ENCODE measurements at places on chromosomes 11 and 22.

GRCh38 chr11:117691218-117691514 lies 105.8 kb downstream of the DSCAML1 start:
- DNase-seq: no peak

DNA sequence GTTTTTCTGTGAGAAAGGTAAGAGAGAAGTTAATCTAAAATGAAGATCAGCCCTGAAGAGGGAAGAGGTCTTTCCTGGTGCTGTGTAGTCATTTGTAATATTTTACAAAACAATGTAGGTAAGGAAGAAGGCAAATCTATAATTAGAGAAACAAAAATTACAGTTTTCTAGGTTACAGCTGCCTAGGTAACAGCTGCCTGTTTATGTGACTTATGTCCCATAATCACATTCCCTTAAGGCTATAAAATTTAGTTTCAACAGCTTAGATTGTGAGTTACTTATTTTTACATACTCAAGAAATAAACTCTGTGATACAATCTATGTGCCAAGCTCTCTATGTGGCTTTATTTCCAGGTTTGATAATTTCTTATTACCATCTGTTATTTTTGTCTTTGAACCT lies 19.8 kb downstream of the LUZP2 start:
- DNase-seq: no peak

DNA sequence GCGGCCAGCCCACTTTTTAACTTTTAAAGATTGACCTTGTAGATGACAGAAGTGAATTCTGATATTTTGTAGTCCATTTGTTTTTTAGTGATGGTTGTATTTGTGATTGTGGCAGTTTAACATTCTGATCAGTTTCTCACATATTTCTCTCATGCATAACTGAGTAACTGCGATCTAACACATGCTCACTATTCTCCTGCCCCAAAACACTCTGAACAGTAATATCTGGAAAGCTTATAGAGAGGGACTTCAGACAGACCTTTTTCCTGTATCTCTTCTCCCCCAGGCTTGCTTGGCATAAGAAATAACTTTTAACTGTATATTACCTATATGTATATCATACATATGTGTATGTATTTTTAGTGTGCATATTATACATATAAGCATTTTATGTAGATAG lies 37.3 kb upstream of the MYO18B start:
- DNase-seq: no peak

GRCh38 chr11:107840129-107840484 lies 18.5 kb downstream of the SLC35F2 start:
- no peak for DNase-seq

DNA sequence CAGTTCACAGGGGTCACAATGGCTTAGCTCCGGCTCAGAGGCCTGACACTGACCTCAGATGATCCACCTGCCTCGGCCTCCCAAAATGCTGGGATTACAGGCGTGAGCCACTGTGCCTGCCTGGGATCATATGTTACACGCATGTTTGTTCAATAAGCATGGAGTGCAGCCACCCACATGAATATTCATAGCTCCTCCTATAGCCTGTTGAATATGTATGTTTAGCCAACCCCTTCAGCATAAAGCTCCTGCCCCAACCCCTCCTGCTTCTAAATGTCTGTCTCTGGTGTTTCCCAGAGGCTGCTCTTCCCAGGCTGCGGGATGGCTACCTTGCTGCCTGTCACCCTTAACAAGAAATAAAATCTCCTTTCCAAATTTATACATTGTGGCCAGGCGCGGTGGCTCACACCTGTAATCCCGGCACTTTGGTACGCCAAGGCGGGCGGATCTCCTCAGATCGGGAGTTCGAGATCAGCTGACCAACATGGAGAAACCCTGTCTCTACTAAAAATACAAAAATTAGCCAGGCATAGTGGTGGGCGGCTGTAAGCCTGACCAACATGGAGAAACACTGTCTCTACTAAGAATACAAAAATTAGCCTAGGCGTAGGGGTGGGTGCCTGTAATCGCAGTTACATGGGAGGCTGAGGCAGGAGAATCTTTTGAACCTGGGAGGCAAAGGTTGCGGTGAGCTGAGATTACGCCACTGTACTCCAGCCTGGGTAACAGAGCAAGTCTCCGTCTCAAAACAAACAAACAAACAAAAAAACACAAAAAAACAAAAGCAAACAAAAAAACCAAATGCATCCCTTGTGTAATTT lies 1.1 kb upstream of the APOBEC3F start:
- no peak for DNase-seq

- no peak for DNase-seq
Measured at GRCh38 chr22:49321477-49322055, 506.1 kb downstream of the BRD1 start.

GRCh38 chr11:503179-503981 lies 3.7 kb downstream of the RNH1 start:
- no peak for DNase-seq

GRCh38 chr22:21051145-21051830 lies 5.5 kb downstream of the LRRC74B start:
- DNase-seq: no peak

- no peak for DNase-seq
Measured at GRCh38 chr11:122202951-122203456, 87.0 kb upstream of the BLID start.

DNA sequence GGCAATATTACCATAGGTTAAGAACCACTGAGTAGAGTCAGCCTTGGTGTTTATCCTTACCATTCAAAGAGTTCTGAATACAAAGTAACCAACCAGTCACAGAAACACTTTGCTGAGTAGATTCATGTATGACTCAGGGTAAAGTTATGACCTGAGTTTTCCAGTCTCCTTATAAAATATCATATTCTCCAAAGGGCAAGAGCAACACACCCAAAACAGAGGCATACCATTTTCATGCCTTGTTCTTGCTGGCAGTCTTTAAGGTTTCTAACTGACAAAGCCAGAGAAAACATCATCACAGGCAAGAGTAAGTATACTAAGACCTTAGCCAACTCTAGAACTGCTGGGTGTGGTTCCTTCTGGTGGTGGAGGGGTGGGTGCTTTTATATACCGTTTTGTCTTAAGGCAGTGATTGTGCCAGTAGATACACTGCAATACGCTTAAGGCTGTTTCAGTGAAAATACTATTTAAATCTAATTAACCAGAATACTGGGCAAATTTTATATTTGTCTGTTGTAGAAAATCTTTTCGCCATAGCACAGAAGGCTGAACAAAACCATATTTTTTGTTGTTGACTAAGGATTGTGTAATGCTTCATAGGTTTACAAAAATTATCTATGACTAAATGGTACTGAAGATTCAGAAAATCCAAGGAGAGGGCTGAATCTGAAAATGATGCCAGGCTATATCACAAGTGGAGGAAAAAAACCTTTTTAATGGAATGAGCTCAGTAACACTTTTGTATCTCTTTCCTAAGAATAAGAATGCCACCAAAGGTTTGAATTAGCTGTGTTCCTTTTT lies 3.0 kb downstream of the ATL3 start:
- no peak for DNase-seq

GRCh38 chr11:70503468-70504221 lies 105.3 kb downstream of the CTTN start:
- DNase-seq: no peak

DNA sequence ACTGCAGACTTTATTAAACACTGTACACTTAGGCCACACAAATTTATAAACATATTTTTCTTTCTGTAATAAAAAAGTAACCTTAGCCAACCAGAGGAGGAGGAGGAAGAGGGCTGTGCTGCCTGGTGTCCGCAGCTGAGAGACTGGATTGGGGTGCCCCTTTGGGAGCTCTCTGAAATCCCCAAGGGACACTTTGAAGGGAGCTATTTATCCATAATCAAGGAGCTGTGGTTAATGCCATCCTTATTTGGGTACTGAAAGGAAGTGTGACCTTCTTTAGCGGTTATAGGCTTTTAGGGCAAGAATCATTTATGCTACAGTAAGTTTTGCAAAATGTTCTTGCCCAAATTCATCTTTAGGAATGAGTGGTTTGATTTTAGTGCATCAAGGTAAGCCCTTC lies 125.8 kb downstream of the RASSF10 start:
- DNase-seq: no peak

- DNase-seq: no peak
Measured at GRCh38 chr11:18912883-18913282, 26.3 kb downstream of the MRGPRX1 start.

GRCh38 chr11:72454791-72455190 lies 20.5 kb upstream of the CLPB start:
- no peak for DNase-seq

- DNase-seq: no peak
Measured at GRCh38 chr22:39738746-39739145, 154.8 kb downstream of the ENTHD1 start.

DNA sequence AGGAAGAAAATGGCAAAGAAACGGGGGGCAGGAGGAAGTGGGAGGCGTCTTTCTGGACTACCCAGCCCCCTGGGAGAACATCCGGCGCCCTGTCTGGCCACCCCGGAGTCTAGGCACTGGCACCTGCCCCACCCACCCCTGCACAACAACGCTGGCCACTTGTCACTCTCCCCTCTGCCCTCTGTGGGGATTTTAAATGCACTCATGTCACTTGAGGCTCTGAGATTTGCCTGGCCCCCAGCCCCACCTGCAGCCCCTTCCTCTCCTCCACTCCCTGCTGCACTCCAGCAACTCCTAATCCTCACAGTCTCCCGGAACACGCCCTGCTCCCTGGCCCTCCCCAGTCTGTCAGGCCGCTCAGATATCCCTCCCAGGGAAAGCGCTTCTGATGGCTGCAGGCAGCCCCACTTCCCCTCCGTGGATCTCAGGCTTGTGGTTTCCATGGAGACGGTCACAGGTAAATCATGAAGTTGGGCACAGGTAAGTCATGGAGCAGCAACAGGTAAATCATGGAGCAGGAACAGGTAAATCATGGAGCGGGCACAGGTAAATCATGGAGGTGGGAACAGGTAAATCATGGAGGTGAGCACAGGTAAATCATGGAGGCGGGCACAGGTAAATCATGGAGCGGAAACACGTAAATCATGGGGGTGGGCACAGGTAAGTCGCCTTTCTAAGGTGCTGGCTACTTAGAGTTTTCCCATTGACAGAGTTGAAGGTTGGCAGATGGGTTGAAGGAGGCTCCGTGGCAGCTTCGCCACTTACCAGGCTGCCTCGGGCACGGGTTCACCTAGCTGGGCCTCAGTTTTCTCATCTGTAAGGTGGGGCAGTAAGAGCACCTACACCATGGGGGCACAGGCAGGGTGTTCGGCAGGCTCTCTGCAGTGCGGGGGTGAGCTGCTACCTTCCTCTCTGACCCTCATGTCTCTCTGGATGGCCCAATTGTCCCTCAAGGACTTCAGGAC lies 79.0 kb upstream of the SHISAL1 start:
- DNase-seq: no peak

GRCh38 chr11:129840236-129840635 lies 24.6 kb downstream of the TMEM45B start:
- DNase-seq: no peak

DNA sequence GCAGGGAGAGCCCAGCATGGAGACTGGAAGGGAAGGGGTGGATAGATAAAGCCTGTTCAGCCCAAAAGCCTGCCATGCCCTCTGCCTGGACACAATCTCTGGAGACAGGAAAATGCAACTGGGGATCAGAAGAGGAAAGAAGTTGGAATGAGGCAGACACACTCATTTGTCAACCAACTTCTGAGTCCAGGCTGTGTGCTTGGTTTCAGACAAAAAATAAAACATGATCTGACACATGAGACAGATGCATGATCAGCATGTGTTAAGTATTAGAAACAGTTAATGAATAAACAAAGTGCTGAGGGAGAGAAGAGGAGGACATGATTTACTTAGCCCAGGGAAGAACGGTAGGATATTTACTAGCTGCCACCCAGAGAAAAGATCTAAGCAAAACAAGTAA lies 839 bp downstream of the LRRN4CL start:
- DNase-seq: no peak

DNA sequence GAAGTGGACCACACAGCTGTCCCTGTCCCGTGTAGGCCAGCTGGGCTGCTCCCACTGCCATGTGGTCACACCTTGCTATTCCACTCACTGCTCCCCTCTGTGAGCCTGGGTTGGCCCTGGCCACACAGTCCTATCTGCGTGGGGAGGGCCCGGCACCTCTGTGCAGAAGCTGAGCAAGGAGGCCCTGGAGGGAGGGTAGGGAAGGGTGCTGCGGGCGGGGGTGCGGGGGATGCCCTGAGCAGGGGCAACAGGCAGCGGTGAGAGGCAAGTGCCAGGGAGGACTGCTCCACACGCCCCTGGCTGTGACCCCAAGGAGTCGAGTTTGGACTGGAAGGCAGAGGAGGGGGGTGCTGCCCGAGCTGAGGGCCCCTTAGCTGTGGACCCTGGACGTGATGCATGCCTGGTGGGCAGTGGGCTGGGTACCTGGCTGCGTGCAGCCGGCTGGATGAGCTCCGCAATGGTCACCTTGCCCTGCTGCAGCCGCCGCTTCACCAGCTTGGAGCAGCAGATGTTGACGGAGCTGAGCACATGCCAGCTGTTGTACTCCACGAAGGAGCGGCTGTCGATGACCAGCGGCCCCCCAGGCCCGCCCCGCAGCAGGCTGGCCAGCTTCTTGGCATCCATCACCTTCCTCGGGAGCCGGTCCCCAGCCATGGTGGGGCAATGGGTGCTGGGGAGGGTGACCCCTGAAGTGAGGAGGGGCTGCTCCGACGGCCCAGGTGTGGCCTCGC lies 6.7 kb downstream of the DUSP8 start:
- DNase-seq: no peak

- no peak for DNase-seq
Measured at GRCh38 chr22:23784215-23784732, 2.5 kb upstream of the SMARCB1 start.

- no peak for DNase-seq
Measured at GRCh38 chr11:125074511-125075241, 11.6 kb downstream of the SLC37A2 start.

DNA sequence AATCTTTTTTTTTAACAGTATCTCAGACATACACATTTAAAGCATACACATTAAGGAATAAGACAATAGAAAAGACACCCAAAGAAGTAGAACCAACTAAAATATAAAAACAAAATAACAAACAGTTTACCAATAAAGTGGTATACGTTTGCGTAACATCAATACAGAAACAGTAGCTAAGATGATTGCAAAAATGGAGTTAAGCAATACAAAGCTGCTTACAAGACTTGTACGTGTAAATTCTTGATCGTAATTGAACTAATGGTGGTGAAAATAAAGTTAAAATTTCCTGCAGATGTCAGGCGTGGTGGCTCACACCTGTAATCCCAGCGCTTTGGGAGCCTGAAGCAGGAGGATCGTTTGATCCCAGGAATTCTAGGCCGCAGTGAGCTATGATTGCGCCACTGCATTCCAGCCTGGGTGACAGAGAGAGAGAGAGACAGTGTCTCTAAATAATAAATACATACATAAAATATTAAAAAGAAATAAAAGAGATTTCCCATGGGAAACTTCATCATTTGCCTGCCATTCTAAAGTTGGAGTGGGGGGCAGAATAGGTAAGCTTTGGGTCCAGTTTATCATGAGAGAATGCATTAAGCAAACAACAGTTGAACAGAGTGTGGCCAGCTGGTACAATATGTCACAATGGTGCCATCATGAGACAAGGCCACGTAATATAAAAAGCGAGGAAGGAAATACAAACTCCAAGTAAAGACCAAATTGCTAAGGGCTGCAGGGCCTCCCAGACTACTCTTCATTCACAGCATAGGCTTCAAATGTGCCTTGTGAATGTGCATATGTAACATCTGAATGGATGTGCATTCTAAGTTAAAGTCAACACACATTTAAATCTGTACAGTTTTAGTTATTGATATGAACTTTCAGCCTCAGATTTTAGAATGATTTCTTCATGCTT lies 38.9 kb upstream of the EED start:
- DNase-seq: no peak
